Cardiac muscle cell (in vitro differentiated cells and primary cell): ENCODE measurements at places on chromosomes 1 and 21. TPM values are rescaled to one million over a fixed set of nuclear protein-coding genes. Genes with fewer than 3 reads are reported as not detected.

The ZNHIT6 gene
- 17.4 and 21.0 TPM in 2 replicates for polyA plus RNA-seq

The HCRTR1 gene
- not detected in 2 replicates for polyA plus RNA-seq

The CACNA1S gene
- 0.12 TPM in 1 of 2 replicates, not detected in the other for polyA plus RNA-seq

The MACF1 gene
- 80.4 and 144 TPM in 2 replicates for polyA plus RNA-seq

The ZSWIM5 gene
- 7.6 and 8.6 TPM in 2 replicates for polyA plus RNA-seq

The NPPA gene
- 90.0 and 601 TPM in 2 replicates for polyA plus RNA-seq

The HUNK gene
- polyA plus RNA-seq: 9.2 and 13.2 TPM in 2 replicates

The KRTAP11-1 gene
- not detected in 2 replicates for polyA plus RNA-seq

The C1orf116 gene
- 0.29 TPM in 1 of 2 replicates, not detected in the other for polyA plus RNA-seq

The SLC6A9 gene
- polyA plus RNA-seq: 12.1 and 13.2 TPM in 2 replicates

The PTCH2 gene
- 0.65 and 0.97 TPM in 2 replicates for polyA plus RNA-seq

The CYP4A11 gene
- not detected in 2 replicates for polyA plus RNA-seq

The EBNA1BP2 gene
- polyA plus RNA-seq: 60.0 and 65.0 TPM in 2 replicates

The CGN gene
- 1.2 and 2.0 TPM in 2 replicates for polyA plus RNA-seq
